ENCODE measurements at places on chromosomes 13 and 19.
A peak's percentile ranks its signal among the peaks of the same experiment; 100 is the strongest.

- peak; percentile 28 for DNase-seq
Measured at GRCh38 chr19:45498411-45499195, at the start of gene PPM1N. Gene PPM1N (plus strand): TSS chr19:45498443. CDS start chr19:45498473, 30 bp downstream.

GRCh38 chr19:54100561-54100960 lies at the start of gene OSCAR:
Gene OSCAR (minus strand): TSS chr19:54100803. CDS start chr19:54100792, 11 bp downstream.
- peak; percentile 44 for DNase-seq

DNA sequence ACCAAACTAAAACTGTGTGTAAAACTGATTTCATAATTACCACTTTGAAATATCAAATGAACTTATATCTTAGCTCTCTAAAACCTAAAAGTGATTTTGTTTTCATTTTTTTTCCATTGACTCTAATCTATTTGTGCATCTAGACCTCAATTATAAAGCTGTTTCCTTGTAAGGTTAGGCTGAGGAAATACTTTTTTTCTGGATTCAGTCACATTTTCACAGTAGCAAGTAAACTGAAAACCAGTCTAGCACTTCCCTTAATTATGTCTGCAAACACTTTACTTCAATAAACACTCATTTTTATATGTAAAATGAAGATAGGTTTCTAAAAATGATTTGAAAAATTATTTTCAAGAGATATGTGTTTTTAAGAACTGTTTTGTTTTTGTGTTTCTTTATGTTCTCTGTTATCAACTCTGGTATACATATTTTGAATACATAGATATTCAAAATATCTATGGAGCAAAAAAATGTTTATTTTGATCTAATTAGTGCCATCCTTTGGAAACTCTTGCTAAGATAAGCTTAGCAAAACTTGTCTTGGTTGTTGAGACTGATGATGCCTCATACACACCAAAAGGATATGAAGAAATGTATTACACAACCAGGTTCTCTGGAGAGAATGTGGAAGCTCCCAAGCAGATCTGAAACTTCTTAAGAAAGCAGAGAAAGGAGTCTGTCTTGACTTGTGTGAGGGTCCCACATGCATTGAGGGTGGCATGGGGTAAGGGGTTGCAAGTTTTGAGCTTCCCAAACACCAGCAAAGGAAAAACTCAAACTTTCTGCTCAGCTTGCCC lies 1887.4 kb downstream of the PCDH9 start:
- no peak for DNase-seq

GRCh38 chr19:18480006-18480691 lies 41.7 kb downstream of the ELL start:
- DNase-seq = peak; percentile 50

- no peak for DNase-seq
Measured at GRCh38 chr13:53311561-53311960, 282.9 kb downstream of the OLFM4 start.

DNA sequence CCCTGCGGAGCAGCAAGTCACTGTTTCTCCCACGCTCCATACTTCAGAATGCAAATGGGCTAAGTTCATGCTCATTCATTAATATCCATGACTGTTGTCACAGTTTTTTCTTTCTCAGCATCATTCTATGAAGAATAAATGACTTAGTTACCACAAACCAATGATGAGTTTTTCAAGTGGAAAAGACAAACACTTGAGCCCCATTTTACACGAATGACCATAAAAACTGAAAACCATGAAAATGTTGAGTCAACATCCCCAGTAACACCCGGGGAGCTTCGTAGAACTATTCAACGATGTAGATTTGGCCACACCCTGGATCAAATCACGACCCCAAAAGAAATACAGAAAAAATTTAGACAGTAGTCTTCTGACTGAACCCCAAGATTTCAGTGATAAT lies 99.8 kb upstream of the GJB6 start:
- DNase-seq = no peak

- peak; percentile 44 for DNase-seq
Measured at GRCh38 chr19:47663911-47664771, 49.1 kb upstream of the EHD2 start.

GRCh38 chr13:100517728-100518127 lies 70.9 kb downstream of the GGACT start:
- no peak for DNase-seq

- DNase-seq = peak; percentile 50
Measured at GRCh38 chr19:1211494-1212234, 6.1 kb downstream of the STK11 start.

GRCh38 chr13:61908906-61909615 lies 493.4 kb upstream of the PCDH20 start:
- no peak for DNase-seq

GRCh38 chr13:110298505-110299282 lies 8.3 kb downstream of the COL4A1 start:
- DNase-seq = no peak

DNA sequence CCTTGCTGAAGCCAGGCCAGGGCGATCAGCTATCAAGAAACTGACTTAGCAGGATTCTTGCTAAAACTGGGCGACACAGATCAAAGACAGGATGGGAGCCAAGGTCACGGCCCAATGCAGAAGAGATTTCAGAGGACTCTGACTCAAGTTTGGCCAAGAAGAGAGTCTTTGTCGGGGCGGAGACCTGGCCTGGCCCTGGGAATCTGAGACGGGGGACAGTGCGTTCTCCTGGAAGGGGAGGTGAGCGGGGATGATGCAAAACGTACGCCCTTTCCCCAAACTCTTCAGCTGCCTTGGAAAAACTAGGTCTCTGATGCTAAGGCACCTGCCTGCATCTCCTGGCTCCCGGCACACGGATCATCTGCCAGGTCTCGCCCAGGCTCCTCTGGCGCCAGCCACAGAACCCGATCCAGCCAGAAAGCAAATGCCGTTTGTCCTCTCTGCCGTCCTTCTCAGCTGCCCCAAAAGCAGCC lies 9.8 kb downstream of the MVB12A start:
- DNase-seq = no peak
